GM04503 (cell line): ENCODE measurements at places on chromosomes 4 and X.

GRCh38 chr4:4415806-4416805 lies 29.2 kb downstream of the NSG1 start:
- DNase-seq, result no peak

GRCh38 chr4:140654495-140654814 lies 85.7 kb upstream of the UCP1 start:
- DNase-seq, result no peak

DNA sequence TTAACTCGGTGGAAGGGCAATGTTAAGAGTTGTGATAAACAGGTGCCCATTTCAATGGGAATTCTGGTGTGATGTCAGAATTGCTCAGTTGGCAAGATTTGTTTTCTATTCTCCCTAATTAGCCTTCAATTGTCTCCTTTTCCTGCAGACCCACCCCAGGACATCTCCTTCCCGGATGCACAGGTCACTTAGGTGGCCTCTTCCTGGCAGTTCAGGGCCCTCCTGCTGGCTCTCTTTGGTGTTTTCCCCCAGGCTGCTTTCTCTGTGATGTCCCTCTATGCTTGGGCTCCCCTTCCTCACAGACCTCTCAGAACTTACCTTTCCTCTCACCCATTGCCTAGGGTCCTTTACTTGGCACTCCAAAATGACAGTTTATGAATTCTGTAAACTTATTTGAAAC lies 126.3 kb downstream of the GPAT3 start:
- no peak for DNase-seq

- DNase-seq, result no peak
These were observed 61.8 kb upstream of the STOX2 start for GRCh38 chr4:183843248-183843671.

GRCh38 chrX:10884246-10884645 lies 226.9 kb upstream of the HCCS start:
- DNase-seq, result no peak

GRCh38 chr4:98319021-98319420 lies 57.8 kb downstream of the RAP1GDS1 start:
- no peak for DNase-seq

DNA sequence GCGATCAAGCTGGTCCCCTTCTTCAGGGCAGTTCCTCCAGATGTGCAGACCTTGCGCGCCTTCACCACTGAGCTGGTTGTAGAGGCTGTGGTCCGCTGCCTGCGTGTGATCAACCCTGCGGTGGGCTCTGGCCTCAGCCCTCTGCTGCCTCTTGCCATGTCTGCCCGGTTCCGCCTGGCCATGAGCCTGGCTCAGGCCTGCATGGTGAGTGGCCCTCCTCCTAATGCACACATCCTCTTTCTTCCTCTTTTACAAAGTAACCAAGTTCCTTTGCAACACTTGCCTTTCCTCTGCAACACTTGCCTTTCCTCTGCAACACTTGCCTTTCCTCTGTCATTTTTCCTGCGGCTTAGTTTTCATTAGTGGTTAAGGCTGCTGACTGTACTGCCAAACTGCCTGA lies 1.8 kb downstream of the CCDC22 start:
- no peak for DNase-seq

DNA sequence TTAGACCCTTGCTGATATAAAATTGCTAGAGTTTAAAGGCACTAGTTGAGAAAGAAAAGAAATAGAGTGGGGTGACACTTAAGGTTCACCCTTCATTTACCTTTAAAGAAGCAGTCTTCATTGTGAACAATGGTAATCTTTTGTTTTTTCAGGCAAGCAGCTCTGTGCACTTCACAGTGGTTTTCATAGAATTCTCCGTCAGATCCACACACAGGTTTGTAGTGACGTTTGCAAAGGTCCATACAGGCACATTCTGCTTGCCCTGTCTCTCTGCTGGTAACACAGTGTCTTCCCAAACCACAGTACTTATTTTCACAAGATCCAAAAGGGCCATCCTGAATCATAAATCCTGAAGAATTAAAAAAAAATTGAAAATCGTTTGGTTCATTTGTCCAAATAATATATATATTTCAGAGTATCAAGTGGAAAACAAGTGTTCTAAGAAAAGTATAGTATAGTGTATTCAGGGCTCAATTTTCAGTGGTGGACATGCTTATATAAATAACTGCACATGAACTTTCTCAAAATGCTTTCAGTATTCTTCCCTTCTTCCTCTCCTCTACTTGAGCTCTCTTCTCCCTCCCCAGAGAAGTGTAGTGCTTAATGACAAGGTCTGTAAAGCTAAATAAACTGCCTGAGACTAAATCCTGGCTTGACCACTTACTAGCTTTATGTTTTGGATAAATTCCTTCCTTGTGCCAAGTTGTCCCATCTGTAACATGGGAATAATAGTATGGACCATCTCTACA lies 243.3 kb downstream of the FSTL5 start:
- no peak for DNase-seq

- no peak for DNase-seq
These were observed 239.3 kb downstream of the C4orf33 start for GRCh38 chr4:129335276-129335675.

GRCh38 chrX:12981880-12982279 lies 7.0 kb downstream of the TMSB4X start:
- DNase-seq, result no peak

DNA sequence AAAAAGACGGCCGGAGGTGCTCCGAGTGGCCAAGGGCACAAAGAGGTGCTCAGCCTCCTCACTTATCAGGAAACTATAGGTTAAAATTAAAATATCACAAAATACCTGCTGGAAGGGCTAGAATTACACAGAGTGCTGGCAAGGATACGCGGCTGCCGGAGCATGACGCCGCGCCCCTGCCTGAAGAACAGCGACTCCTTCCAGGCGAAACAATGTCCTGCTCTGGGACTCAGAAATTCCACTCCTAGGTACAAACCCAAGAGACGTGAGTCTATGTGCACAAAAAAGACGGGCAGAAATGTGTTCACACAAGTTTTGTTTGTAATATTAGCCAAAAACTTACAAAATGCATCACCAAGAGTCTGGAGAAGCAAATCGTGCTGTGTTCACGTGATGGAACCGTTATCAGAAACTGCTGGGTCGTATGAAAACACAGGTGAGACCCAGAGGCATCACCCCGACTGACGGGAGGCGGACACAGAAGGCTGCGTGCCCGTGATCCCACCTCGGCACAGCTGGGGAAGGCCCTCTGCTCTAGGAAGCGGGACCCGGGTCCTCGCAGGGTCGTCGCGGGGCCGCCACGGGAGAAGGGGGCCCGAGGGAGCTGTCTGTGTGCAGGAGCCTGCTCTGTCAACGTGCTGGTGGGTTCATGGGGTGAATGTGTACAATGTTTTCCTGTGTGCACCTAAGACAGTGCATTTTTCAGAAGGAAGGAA lies 27.6 kb downstream of the CTBP1 start:
- DNase-seq, result no peak

- DNase-seq, result no peak
These were observed 2.3 kb downstream of the PF4V1 start for GRCh38 chr4:73855406-73855805.

- DNase-seq, result no peak
These were observed 178.4 kb downstream of the MGST2 start for GRCh38 chr4:139844057-139844456.

GRCh38 chrX:2342281-2342688 lies 158.5 kb downstream of the DHRSX start:
- no peak for DNase-seq

DNA sequence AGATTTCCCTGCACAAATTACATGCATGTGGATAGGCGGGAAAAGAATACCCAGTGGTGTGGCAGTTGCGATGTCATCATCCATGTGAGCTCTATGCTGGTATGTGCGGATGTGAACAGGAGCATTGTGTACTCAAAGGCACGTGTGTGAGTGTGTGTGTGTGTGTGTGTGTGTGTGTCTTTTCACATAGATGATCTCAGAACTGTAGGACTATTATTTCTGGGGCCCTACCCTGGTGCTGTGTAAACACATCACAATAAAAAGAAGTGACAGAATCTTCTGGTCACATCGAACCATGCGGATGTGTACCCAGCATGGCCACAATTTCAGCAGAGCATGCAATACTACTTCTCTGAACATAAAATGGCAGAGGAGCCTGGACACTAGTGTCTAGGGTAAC lies 624.8 kb downstream of the MID1IP1 start:
- no peak for DNase-seq

DNA sequence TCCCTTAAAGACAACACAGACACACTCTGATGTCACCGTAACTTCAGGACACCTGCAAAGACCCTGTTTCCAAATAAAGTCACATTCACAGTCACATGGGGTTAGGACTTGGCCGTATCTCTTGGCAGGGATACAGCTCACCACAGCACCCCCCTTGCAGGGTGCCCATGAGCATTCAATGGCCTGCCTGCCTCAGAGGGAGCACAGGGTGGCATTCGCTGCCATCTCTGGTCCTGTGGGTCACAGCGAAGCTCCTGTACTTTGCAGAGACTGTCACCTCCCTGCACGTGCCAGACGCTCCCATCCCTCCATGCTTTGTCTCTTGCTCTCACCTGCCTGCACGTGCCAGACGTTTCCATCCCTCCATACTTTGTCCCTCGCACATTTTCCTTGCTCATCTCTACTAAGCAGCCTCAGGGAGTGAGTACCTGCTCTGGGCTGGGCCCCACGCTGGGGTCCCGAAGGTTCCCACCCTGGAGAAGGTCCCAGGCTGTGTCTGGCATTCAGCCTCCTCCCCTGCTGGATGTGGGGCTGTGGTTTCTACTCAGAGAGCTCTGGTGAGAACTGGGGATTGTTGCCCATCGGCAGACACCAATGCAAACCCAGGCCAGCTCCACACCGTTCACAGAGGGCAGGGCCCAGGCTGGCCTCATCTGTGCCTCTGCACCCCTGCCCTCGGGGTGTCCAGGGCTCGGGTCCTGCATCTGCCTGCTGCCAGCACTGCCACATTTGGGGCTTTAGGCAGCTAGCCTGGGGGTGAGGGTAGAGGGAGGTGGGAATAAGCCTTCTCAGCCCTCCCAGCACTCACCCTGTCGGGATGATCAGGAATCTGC lies 15.8 kb downstream of the HTRA3 start:
- DNase-seq, result no peak

DNA sequence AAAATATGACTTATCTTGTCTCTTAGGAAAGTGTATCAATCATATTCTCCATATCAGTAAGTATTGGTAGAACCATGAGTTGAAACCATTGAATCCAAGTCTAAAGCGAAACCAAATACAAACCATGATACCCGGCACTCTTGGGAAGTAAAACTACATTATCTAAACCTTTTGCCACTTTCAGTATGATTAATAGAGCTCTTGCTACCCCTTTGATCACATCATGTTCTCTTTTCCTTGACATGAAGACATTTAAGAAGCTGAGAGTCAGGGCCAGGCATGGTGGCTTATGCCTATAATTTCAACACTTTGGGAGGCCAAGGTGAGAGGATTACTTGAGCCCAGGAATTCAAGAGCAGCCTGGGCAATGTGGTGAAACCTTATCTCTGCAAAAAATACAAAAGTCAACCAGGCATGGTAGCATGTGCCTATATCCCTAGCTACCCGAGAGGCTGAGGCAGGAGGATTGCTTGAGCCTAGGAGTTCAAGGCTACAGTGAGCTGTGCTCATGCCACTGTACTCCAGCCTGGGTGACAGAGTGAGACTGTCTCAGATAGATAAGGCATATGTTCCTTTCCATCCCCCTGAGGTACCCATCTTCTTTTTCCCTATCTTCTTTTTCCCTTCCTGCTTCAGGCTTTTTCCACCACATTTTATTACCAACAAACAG lies 45.4 kb downstream of the CEP135 start:
- no peak for DNase-seq

- DNase-seq, result no peak
These were observed 28.3 kb upstream of the DCAF12L1 start for GRCh38 chrX:126580877-126581276.

DNA sequence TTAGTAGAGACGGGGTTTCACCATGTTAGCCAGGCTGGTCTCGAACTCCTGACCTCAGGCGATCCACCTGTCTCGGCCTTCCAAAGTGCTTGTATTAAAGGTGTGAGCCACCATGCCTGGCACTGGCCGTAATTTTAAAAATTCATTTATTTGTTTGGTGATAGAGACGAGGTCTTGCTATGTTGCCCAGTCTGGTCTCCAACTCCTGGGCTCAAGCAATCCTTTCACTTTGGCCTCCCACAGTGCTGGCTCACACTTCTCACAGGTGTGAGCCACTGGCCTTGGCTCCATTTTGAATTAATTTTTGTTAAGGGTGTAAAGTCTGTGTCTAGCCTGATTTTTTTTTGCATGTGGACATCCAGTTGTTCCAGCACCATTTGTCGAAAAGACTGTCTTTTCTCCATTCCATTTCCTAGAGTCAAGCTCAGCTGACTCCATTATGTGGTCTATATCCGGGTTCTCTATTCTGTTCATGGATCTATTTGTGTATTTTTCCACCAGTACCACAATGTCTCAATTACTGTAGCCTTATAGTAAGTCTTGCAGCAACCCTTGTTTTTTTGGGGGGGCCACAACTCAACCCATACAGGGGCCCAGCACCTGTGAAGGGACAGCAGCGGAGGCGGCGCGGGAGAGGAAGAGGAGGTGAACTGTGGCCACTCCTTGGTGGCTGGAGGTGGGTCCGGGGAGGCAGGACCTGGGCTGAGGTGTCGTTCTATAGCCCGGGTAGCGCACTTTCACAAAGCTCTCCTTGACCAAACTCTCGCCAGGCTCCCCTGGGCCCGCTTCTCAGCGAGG lies 1.5 kb upstream of the NSD2 start:
- no peak for DNase-seq

DNA sequence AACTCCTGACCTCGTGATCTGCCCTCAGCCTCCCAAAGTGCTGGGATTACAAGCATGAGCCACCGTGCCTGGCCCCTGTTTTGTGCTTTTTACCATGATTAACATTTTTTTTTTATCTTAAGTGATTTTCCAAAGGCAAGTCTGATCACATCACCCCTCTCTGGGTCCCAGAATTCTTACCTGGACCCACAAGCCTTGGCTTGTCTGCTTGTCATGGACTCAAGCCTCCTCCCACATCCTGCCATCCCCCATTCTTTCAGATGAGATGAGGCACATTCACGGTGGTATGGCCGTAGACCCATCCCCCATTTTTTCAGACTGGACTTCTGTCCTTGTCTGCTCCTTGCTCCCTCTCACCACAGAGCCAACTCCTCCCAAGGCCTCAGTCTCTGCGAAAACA lies 55.3 kb downstream of the APLN start:
- DNase-seq, result no peak

GRCh38 chr4:98516042-98516440 lies 142.4 kb downstream of the TSPAN5 start:
- DNase-seq, result peak; percentile 51

GRCh38 chrX:40009462-40009851 lies 88.3 kb downstream of the BCOR start:
- no peak for DNase-seq

DNA sequence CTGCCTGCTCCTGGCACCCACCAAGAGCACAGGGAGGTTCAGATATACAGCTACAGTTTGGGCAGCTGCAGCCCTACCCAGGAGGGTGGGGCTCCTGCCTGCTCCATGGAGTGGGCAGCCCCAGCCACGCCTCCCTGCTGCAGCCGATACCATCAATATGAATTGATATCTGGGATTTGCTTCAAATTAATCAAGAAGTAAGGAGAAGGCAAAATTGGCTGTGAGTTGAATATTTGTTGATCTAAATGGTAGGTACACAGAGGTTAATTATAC lies 31.2 kb upstream of the ZNF280C start:
- no peak for DNase-seq

GRCh38 chrX:133053861-133054598 lies 42.9 kb downstream of the USP26 start:
- no peak for DNase-seq
